ENCODE measurements at places on chromosomes 7 and 10.

- DNase-seq, result no peak
These were observed 6.1 kb downstream of the ZNF277 start for GRCh38 chr7:112212571-112212970.

- DNase-seq, result no peak
These were observed 25.3 kb downstream of the ANXA8 start for GRCh38 chr10:47458466-47459154.

- peak; percentile 18 for DNase-seq
These were observed 117.4 kb upstream of the PFKP start for GRCh38 chr10:2949948-2950354.

- peak; percentile 49 for DNase-seq
These were observed 65.8 kb downstream of the CDK13 start for GRCh38 chr7:40015790-40016296.

- DNase-seq, result no peak
These were observed 81.5 kb downstream of the NXPH1 start for GRCh38 chr7:8514781-8515519.

GRCh38 chr7:82234457-82235049, 209.0 kb downstream of the CACNA2D1 start:
- DNase-seq, result peak; percentile 1

GRCh38 chr7:55055479-55055878, 36.7 kb downstream of the EGFR start:
- DNase-seq, result no peak

DNA sequence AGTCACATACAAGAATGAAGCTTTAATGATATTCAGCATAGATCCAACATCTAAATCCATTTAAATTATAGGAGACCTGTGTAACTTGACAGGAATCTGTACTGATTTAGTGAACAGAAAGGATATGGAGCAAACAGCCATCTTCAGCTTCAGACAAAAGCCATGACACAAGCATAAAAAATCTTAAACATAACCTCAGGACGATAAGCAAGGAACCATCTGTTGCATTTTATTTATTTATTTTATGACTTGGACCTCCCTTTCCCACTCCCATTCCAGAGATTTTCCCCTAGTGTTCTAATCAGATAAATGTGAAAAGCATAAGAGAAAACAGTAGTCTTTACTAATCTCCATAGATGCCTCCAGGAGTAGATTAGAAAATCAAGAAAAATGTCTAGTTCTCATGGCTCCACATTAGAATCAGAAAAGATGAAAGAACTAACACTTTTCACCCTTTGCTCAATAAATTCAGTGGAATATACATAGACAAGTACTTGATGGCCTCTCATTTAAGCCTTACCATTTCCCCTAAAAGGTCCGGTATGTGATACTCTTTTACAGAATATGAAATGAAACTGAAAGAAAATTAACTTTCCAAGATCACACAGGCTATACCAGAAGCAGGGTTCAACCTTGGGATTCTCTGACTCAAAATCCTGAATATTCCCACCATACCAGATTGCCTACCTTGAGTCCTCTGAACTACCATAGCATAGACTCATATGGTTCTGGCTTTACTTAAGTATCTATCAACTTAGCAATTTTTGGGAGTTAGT, 15.2 kb downstream of the CACNA2D1 start:
- DNase-seq, result no peak

GRCh38 chr7:100352984-100353684, 4.8 kb upstream of the PILRB start:
- no peak for DNase-seq

- no peak for DNase-seq
These were observed 46.1 kb upstream of the SLF2 start for GRCh38 chr10:100866575-100867098.

GRCh38 chr7:116354546-116355423, 144.4 kb downstream of the TES start:
- DNase-seq, result peak; percentile 84

GRCh38 chr7:138684340-138684739, 16.8 kb downstream of the SVOPL start:
- DNase-seq, result no peak

GRCh38 chr7:155402941-155403340, 55.0 kb upstream of the EN2 start:
- no peak for DNase-seq

GRCh38 chr10:4835494-4835918, 9.5 kb downstream of the AKR1E2 start:
- no peak for DNase-seq

DNA sequence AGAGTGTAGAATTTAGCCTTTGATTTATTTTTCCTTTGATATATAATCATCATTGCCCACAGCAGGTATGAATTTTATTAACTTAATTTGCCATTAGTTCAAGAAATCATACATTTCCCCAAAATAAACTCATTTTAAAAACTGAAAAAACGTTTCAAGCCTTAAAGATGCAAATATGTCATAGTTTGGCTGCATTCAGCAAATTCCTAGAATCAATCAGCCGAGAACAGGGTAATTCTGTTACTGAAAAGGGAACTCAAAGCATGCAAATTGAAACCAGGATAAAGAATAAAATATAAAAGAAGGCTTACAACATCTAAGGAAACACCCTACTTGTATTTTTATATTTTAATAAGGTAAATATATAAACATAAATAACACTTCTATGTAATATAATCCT, 233.8 kb upstream of the PRKCQ start:
- DNase-seq, result no peak

DNA sequence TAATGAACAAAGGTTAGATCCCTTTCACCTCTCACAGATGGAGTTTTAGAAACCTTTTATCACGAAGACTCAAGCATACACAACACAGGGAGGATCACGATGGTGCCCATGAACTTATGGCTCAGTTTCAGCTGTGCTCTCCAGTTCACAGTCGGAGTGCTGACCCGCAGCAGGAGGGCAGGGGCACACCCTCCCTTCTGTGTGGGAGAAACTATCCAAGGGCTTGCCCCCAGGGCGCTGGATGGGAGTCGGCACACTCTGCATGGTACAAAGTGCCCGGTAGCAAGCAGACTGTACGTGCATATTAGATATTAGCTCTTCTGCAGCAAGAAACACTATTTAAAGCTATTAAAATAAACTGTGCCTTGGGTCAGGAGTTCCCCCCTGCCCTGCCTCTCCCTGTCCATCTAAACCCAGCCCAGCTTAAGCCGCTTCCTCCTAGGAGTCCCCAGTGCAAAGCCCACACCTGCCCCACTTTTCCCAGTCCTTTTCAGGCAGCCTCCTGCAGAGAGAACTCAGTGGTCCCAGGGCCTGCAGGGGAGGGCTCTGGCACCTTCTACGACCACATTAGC, 76.5 kb downstream of the CHST15 start:
- no peak for DNase-seq

DNA sequence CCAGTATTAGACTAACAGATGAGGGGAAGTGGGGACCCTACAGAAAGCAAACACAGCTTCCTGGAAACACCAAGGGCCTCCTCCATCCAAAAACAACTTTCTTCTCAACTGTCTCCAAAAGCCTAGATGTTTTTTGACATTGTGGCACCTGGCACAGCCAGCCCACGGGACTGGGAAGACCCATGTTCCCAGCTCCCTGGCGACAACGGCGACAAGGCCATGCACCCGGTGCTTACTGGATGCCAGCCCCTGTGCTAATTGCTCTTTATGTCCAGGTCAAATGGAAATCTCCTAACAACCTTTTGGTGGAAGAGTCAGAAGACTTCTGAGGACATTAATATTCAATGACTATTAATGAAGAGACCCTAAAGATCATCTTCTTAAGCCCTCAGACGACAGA, 7.1 kb downstream of the FGFR2 start:
- no peak for DNase-seq

- no peak for DNase-seq
These were observed 139.8 kb downstream of the CUBN start for GRCh38 chr10:16989826-16990293.

GRCh38 chr10:47299611-47300428, at the start of gene GDF10:
Gene GDF10 (plus strand): TSS chr10:47300197. CDS start chr10:47300652, 455 bp downstream.
- no peak for DNase-seq

- DNase-seq, result no peak
These were observed 44.6 kb upstream of the TES start for GRCh38 chr7:116165717-116166116.

DNA sequence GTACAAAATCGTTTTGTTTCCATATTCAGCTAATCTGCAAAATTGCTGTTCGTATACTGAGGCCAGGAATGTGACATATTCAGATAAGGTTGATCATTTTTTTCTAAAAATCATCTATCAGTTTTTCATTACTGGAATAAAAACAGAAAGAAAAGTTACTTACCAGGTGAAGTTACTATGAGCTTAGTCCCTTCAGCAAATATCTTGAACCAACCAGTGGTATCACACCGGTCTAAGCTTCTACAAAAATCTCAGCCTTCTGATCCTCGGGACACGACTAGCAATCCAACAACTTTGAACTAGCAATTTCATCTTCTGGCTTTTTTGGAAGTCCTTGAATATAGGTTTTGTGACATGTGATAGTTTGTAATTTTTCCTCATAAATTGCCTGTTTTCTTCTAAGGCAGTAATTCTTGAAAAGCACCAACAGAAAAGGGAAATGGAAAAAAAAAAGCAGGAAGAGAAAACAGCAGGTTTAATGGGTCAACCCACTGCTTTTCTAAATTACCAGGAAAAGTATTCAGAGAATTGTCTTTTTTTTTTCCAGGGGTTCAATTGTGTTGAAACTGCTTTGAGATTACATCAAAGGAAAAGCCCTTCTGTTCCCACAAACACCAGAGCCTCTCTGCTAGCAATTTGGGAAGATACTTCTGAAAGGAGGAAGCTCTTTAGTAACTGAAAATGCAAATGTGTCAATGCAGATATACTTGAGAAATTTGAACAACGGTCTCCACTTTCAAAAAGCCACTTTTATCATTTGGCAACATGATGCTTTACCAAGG, 2.9 kb upstream of the TARP start:
- DNase-seq, result no peak

DNA sequence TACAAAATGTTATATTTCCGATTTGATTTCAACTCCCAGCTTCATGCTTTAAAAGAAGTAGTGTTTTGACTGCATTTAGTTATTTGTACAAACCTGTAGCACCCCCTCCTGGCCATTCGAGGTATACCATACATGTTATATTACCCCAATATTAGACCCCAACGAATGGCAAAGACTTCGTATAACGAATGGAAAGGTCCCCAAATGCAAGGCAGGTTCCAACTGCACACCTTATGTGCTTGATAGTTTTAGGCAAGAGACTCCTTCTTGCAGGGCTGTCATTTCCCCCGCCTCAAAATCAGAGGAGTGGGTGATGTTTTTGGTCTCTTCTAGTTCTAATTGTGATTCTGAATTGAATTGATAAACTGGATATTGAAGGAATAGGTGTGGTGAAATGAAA, 101.1 kb upstream of the TARP start:
- DNase-seq, result peak; percentile 47

GRCh38 chr10:28001353-28001752, 2.5 kb upstream of the ODAD2 start:
- DNase-seq, result no peak

All from Calu3 (cell line).